ENCODE measurements at places on chromosomes 2 and 18.

GRCh38 chr2:44994377-44994776 lies 14.9 kb downstream of the SIX2 start:
- H3K4me1 ChIP-seq: no peaks in the 10 kb centered on the region
- no peak overlapping the region for H3K4me3 ChIP-seq
- peaks cover 3% of the 10 kb centered on the region for H3K36me3 ChIP-seq
- H3K27me3 ChIP-seq: peaks cover 27% of the 10 kb centered on the region
- no peak for DNase-seq

DNA sequence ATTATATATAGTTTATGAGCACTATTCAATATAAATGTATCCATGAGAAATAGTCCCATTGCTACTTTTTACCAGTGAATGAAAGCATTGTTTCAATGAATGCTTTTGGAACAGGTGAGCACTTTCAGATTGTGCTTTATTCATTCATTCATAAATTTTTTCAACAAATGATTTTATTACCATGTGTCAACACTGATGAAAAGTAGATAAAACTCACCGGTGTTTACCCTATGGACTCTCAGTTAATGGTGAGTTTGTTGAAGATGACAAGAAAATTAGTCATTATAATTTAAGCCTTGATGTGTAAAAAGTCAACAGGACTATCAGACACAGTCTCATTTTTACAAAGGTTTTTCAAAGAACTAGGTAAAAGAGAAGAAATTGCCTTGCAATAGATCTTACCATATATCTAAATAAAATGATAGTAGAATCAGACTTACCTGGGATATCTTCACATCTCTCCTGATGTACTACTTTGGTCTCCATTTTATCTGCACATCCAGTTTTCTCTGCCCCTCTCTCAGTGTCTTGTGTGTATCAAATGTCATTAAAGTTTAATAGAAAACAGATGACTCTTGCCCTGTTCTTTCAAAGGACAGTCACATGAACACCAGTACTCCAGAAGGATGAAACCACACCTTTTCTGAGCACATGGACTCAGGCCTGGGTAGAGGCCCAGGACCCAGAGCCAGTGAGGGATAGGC lies 325.3 kb upstream of the RND3 start:
- no peak overlapping the region for H3K4me3 ChIP-seq
- H3K36me3 ChIP-seq: no peaks in the 10 kb centered on the region
- no peak overlapping the region for H3K27ac ChIP-seq
- H3K27me3 ChIP-seq: no peaks in the 10 kb centered on the region

- peaks cover 6% of the 10 kb centered on the region for H3K27me3 ChIP-seq
- H3K4me3 ChIP-seq: no peak overlapping the region
- no peak overlapping the region for H3K27ac ChIP-seq
- no peak for DNase-seq
- no peaks in the 10 kb centered on the region for H3K36me3 ChIP-seq
Observed at GRCh38 chr2:112947374-112947773, 30.4 kb upstream of the IL36G start.

GRCh38 chr2:33589444-33589843 lies 9.7 kb downstream of the FAM98A start:
- peaks cover 6% of the 10 kb centered on the region for H3K4me1 ChIP-seq
- H3K4me3 ChIP-seq: no peak overlapping the region
- H3K36me3 ChIP-seq: peaks cover 35% of the 10 kb centered on the region
- peak overlapping the region; percentile 41 for H3K27ac ChIP-seq
- H3K27me3 ChIP-seq: no peaks in the 10 kb centered on the region

DNA sequence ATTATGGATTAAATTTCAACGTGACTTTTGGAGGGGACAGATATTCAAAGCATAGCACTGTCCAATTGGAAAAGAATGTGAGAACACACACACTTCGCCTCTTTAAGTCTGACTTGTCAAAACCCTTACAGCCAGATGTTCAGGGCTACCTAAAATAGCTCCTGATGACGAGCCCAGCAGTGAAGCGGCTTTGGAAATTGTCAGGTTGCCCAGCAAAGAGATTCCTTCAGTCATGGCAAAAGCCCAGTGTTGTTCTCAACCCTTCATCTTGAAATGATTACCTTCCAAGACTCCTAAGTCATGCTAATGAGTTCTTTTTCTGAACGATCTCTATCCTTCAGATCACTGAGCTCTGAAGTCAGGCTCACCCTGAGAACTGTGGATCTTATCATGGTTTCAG lies 436.6 kb downstream of the LRATD1 start:
- DNase-seq: no peak
- H3K36me3 ChIP-seq: no peaks in the 10 kb centered on the region
- H3K27me3 ChIP-seq: peaks cover 2% of the 10 kb centered on the region
- no peak overlapping the region for H3K4me3 ChIP-seq

DNA sequence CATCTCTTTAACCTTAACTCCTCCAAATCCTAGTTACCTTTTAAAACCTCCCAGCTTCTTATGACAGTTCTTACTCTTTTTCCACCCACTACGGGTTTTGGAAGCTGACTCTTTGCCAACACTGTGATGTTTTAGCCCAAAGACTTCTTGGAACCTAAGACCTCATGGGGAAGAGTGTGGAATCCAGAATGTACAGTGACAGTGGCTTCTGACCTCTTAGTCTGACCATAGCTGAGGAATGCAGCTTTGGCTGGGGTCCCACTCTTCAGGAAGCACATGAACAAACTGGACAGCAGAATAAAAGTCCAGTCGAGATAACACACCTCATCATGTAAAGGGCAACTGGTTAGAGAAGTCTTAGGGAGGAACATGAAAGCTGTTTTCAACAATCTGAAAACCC lies 161.1 kb upstream of the PKDCC start:
- DNase-seq: no peak
- peaks cover 10% of the 10 kb centered on the region for H3K27me3 ChIP-seq
- H3K36me3 ChIP-seq: no peaks in the 10 kb centered on the region

DNA sequence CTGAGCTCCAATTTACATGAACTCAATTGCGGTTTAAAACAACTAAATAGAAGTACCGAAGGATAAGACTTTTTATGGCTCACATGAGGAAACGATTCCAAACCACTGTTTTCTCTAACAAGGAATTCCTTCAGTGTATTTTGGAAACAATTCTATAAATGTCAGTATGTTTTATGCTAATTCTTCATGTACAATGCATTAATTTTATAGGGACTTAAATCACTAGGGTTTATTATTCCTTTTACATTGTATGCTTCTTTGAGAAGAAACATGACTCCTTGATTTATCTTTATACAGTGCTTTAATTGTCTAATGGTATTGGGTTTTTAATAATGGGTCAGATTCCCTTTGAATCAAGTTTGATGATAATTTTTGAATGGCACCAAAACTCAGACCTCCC lies 566.8 kb downstream of the EPHA4 start:
- H3K36me3 ChIP-seq: no peaks in the 10 kb centered on the region
- no peak for DNase-seq
- H3K4me1 ChIP-seq: no peaks in the 10 kb centered on the region
- H3K4me3 ChIP-seq: no peak overlapping the region

GRCh38 chr2:134884435-134884834 lies 34.2 kb upstream of the CCNT2 start:
- peaks cover 10% of the 10 kb centered on the region for H3K36me3 ChIP-seq
- no peaks in the 10 kb centered on the region for H3K4me1 ChIP-seq
- DNase-seq: no peak
- H3K4me3 ChIP-seq: no peak overlapping the region
- no peak overlapping the region for H3K27ac ChIP-seq

GRCh38 chr2:9206991-9207640 lies 504 bp downstream of the ASAP2 start:
- H3K4me1 ChIP-seq: peaks cover 7% of the 10 kb centered on the region
- peak overlapping the region; percentile 66 for H3K4me3 ChIP-seq
- peaks cover 14% of the 10 kb centered on the region for H3K27me3 ChIP-seq
- peak; percentile 3 for DNase-seq

DNA sequence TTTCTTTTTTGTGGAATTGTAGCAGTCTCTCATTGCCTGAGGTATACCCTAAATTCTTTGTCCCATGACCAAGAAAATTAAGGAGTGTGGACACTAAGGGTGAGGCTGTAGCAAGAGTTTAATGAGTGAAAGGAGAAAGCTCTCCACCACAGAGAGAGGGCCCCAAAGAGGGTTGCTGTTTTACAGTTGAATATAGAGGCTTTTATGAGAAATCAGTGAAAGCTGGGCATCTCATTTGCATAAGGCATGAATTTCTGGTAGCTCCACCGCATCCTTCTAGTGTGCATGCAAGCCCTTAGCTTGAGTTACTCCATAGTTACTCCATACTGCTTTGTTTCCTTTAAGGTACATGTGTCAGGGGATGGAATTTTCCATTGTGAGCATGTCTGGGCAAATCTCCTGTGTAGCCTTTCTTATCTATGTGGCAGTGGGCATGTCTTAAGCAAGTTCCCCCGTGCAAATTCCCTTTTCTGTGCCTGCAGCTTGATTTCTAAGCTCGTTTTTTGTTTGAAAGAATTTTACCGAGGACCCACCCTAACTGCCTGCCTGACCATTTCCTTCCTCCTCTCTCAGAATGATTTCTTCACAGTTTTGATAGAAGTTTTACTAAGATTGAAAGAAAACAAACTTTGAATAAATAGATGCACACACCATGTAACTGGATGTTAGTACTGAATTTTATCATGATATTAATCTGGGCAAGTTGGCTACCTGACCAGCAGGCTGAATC lies 218.9 kb downstream of the PARD3B start:
- no peak overlapping the region for H3K4me3 ChIP-seq
- H3K36me3 ChIP-seq: no peaks in the 10 kb centered on the region
- no peaks in the 10 kb centered on the region for H3K27me3 ChIP-seq
- H3K27ac ChIP-seq: no peak overlapping the region
- no peak for DNase-seq
- H3K4me1 ChIP-seq: no peaks in the 10 kb centered on the region

- H3K27ac ChIP-seq: no peak overlapping the region
- peaks cover 2% of the 10 kb centered on the region for H3K4me1 ChIP-seq
- peak; percentile 82 for DNase-seq
- H3K27me3 ChIP-seq: peaks cover 25% of the 10 kb centered on the region
- H3K36me3 ChIP-seq: peaks cover 5% of the 10 kb centered on the region
Observed at GRCh38 chr2:10835052-10835970, 22.7 kb upstream of the PDIA6 start.
